ENCODE measurements at places on chromosomes 3 and 15.

- DNase-seq = no peak
Observed at GRCh38 chr15:25504307-25504706, 65.5 kb upstream of the UBE3A start.

- no peak for DNase-seq
Observed at GRCh38 chr3:80017369-80017768, 249.6 kb upstream of the ROBO1 start.

DNA sequence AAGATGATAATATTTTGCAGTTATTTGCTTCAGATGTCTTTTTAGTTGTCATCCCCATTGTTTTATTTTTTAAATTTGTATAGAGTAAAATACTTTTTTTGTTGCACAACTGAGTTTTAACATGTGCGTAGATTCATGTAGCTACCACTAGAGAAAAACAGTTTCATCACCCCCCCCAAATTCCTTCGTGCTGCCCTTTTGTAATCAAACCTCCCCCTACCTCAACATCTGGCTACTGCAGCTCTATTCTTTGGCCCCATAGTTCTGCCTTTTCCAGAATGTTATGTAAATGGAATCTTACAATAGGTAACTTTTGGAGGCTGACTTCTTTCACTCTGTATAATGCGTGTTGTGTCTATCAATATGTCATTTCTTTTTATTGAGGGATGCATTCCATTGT is 232.0 kb upstream of the RASGRP1 start:
- no peak for DNase-seq

- DNase-seq = no peak
Observed at GRCh38 chr15:79007066-79007465, 62.2 kb upstream of the CTSH start.

DNA sequence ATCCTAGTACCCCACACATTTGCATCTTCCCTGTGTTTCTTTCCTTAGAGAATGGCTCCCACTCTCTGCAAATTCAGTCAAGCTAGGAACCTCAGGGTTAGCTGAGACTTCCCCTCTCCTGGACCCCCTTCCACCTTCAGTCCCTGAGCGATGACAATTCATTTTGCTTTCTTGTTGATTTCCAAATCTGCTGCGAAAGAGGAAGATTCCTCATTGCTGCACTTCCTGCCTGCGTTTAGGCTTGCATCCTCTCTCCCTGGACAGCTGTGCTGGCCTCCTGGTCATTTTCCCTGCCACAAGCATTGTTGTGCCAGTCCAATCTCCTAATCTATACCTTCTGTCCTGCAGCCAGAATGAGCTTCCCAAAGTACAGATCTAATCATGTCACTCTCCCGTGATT is 12.3 kb upstream of the DGKG start:
- no peak for DNase-seq

DNA sequence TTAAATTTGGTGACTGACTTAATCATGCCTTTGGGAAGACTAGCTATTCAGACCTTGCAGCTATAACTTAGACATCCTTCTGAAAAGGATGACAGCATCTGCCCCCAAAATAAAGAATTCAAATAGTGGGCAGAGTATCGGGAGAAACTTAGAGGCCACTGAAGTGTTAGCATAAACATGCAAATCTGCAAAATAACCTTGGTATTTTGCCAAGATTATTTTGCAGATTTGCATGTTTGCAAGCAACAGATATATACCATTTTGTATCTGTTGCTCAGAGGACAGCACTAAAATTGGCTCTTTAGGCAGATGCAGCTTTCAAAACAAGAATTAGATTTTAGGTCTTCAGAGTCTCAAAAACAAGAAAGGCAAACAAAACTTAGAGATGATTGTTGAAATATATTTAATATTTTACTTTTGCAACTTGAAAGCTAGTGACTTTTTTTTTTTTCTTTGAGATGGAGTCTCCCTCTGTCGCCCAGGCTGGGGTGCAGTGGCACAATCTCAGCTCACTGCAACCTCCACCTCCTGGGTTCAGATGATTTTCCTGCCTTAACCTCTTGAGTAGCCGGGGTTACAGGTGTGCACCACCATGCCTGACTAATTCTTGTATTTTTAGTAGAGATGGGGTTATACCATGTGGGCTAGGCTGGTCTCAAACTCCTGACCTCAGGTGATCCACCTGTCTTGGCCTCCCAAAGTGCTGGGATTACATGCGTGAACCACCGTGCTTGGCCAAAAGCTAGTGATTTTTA is 47.8 kb downstream of the KBTBD8 start:
- DNase-seq = no peak

GRCh38 chr3:166721466-166721865 is 658.6 kb downstream of the ZBBX start:
- no peak for DNase-seq

GRCh38 chr3:23324745-23325144 is 121.6 kb downstream of the UBE2E2 start:
- DNase-seq = no peak

GRCh38 chr3:170302008-170302407 is 55.5 kb upstream of the SKIL start:
- DNase-seq = no peak

All from NCI-H1436 treated with DMSO at 0.1 percent for 48 hours (cell line).